ENCODE measurements at places on chromosomes 2 and 18.

- no peak for DNase-seq
These were observed 98.6 kb downstream of the IRS1 start for GRCh38 chr2:226701052-226701451.

- no peak for DNase-seq
These were observed 295.0 kb downstream of the NR4A2 start for GRCh38 chr2:156037482-156037881.

DNA sequence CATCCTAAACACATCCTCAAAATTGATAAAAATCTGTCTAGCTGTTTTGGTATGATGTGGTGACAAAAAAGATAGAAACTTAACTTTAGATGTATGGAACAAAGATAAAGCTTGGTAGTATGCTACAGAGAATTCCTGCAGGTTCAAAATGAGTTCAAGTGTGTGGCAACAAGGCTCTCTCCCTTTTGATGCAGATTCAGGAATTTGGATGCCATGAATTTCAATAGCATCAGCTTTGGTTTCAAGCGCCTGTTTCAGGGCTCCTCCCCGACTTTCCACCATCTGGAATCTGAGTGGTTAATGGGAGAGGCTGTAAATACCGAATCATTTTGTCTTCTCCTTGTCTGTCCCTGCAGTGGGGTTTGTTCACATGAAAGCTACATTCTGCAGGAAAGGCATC lies 180.6 kb downstream of the MTX2 start:
- DNase-seq: no peak

GRCh38 chr18:46892842-46893241 lies 24.5 kb downstream of the PIAS2 start:
- DNase-seq: no peak

DNA sequence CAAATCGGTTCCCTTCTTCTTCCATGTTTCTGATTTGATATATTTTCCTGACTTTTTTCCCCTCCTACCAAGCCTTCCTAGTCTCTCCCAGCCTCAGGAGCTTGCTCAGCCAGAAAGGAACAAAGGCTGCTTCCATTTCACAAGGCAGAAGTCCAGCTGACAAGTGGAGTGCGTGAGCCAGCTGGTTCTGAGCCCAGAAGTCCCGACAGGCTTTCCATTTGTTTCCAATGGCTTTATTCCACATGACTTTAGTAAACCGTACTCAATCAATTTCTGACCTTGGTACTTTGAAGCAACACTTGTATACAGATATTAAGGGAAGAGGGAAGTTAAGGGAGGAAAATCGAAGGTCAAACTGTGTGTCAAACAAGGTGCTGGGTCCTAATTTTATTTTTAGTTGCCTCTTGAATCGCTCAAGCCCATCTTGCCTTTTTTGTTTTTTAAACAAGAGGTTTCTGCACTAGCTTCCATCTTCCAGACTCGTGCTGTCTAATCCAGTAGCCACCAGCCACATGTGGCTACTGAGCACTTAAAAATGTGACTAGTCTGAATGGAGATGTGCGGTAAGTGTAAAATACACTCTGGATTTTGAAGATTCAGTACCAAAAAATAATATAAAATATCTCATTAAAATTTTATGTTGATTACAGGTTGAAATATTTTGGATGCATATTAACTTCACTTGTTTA lies 36.2 kb downstream of the WIPF1 start:
- peak; percentile 92 for DNase-seq

- DNase-seq: no peak
These were observed 20.8 kb downstream of the SLC38A11 start for GRCh38 chr2:164934401-164935117.

DNA sequence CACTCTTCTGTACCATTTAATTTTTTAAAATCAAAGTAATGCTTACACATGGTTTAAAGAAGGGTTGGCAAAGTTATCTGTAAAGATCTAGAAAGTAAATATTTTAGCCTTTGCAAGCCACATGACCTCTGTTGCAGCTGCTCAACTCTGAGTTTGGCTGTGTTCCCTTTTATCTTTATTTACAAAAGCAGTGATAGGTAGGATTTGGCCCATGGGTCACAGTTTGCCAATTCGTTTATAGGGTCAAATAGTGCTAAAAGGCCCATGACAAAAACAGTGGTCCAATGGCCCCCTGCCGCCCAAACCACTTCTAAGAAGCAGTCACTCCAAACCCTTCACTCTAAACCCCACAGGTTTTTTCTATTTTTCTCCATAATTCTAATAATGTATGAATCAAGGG lies 124.8 kb downstream of the PARD3B start:
- peak; percentile 73 for DNase-seq

DNA sequence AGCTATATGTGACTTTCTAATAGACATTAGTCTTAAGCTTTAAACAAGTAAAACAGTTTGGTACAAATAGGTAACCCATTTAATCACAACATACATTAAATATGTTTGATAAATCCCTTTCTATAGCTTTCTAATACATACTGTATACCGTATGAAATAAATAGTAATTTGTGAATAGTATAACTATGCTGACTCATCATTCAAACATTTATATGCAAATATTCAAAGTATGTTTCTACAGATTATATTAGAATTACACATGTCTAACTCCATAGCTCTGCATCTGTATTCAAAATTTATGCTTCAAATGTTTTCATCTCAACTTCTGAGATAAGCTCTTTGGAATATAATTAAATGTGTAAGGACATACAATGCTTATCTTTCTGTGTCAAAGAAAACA lies 142.7 kb upstream of the ZNF804A start:
- no peak for DNase-seq

GRCh38 chr2:180046776-180047175 lies 39.7 kb upstream of the CWC22 start:
- DNase-seq: no peak

GRCh38 chr2:20357638-20358389 lies 7.2 kb upstream of the PUM2 start:
- DNase-seq: no peak

DNA sequence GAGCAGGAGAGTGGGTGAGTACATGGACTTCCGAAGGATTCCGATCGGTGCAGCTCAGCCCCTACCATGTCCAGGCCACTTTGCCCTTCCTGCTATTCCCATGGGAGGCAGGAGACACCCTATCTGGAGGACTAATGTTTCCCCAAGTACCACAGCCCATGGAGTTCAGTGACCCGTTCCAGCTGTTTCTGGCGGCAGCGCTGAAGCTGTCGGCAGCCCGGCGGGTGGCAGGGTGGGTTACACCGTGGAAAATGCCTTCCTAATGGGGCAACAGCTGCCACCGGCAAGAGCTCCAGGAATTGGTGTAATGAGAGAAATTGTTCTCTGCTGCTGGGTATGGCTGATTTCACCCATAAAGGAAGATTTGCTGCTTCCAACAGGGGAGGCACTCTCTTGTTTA lies 98.3 kb downstream of the MYCN start:
- DNase-seq: no peak

DNA sequence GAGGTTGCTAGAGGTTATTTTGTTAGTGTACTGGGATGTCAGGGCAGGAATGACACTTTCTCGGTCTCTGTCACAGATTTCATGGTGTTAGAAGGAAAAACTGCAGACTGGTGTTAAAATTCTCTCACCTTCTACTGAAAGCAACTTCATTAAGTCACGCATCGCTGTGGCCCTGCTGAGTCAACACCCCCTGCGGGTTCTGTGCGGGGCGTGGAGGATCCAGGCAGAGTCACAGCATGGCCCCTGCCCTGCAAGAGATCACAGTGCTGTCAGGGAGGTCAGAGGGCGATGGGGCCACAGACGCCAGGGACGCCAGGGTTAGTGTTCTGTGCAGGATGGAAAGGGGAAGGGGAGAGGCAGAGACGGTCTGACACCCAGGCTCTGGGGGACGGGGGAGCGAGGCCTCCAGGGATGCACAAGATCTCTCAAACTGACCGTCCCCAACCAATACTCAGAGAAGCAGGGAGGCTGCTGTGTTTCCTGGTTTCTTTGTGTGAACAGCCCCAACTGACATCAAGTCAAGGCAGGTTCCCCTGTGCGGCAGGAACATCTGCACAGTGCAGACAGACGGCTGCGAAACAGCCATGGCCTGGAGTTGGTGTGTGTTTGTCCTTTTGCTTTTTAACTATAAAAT lies 354.9 kb upstream of the SALL3 start:
- peak; percentile 19 for DNase-seq

DNA sequence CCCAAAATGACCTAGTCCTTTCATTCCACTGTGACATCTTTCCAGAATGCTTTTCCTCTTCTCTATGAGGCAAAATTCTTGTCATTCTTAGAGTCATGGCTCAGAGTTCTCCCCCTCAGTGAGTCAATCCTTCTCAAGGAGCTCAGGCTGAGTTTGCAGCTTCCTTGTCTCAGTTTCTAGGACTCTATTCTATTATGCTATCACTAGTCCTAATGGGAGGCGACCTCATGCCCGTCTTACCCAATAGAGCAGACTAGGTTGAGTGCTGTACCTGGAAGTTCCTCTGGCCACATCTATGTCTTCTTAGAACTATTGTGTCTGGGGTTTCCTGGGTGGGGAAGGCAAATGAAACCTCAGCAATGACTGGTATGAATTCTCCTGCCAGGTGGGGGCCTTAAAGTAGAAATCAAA lies 51.5 kb downstream of the HAUS1 start:
- no peak for DNase-seq

DNA sequence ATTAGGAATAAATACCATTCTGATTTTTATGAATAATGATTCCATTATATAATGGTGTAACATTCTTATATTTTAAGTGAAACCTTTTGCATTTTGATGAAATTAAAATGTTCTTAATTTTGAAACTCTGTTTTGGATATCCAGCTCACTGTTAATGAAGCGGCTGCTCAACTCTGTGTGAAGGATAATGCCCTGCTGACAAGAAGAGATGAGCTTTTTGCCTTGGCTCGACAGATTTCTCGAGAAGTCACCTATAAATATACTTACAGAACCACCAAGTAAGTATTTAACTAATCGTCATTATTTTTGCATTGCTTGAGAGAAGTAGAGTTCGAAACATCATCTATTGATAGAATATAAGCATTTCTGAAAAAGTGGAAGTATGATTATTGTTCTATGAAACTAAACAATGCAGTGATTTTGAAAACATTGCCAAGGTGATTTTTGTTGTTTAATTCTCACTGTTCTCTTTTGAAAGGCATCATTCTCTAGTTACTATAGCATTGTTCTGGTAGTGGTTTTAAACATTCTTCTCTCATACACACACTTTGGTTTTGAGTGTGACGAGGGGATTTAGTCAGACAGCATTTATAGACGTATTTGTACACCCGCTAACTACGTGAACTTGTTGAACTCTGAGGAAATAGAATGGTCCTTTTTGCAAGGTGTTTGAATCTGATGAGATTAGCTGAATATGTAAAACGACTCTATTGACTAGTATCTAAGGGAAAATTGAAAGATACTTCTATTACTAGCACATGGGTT lies 21.5 kb downstream of the NAB1 start:
- no peak for DNase-seq

GRCh38 chr2:205287316-205287715 lies 395.0 kb upstream of the NRP2 start:
- DNase-seq: no peak

GRCh38 chr18:68676913-68677312 lies 38.0 kb downstream of the TMX3 start:
- DNase-seq: no peak

DNA sequence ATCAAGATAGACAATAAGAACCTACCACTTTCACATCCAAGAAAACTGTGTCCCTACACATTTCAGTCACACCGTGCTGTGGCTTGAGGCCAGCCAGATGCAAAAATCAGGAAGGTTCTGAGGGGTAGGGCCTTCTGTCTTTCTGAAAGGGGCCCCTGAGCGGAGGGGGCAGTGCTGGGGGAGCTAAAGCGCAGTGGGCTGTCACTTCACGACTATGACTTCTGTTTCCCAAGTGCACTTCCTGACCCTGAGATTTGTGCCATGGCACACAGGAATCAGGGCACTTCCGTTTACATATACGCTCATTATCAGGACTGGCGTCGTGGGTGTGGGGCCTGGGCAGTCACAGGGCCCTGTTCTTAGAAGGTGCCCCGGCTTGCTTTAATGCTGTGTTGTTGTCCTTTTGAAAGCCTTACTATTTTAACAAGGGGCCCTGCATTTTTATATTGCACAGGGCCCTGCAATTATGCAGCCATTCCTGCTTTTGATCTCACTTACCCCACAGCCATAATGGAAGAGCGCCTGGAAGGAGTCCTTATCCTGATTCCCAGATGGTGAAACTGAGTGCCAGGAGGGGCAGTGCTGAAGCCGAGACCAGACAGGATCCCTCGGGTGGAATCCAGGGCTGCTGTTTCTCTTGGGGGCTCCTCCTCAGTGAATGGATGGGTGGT lies 620 bp downstream of the NGEF start:
- DNase-seq: peak; percentile 76

DNA sequence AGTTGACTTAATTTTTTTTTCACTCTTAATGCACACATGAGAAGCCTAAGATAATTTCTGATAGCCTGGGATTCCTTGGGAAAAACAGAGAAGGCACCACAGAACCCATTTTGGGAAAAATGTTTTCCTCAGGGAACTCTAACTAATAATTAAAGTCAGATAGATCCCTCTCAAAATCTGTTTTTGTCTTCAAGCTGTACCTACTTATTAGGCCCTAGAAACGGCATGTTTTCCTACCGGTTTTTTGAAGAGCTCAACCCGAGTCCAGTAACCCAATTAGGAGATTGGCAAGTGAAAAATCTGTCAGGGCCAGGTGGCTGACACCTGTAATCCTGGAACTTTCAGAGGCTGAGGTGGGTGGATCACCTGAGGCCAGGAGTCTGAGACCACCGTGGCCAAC lies 16.1 kb upstream of the PDK1 start:
- DNase-seq: no peak

DNA sequence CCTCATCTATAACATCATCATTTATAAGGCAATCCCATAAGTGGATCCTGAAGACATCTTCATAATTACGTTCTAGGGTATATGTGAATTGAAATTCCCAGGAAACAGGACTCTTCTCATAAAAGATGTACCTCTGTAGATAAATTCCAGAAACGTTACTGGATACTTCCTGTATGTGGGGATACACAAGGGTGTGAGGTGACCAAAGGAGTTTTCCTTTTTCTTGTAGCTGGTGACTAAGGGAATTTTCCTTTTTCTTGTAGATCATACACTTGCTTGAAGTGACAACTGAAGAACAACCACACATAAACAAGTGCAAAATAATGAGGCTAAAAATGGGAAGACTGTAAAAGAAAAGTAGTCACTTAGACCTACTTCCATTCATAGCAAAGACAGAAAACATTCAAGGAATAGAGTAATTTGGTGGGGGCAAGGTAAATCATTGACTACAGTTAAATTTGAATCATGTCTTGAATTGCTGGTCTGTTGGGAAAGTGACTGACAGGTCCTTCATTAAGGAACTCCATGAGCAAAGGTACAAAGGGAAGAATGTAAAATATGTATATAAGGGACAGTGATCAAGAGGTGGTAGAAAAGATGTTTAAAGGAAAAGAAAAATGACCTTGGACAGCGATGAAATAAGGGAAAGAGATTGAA lies 53.2 kb upstream of the UBE2E3 start:
- no peak for DNase-seq
